Activated T-cell treated with anti-CD3 and anti-CD28 coated beads, Interleukin-2, amount 50 U/mL, for 72 hours (primary cell): ENCODE measurements at places on chromosomes 2 and 18. TPM values are rescaled to one million over a fixed set of nuclear protein-coding genes. Genes with fewer than 3 reads are reported as not detected.

GRCh38 chr2:76251342-76251741, 540.6 kb upstream of the GCFC2 start:
- DNase-seq, result no peak

GRCh38 chr18:29871246-29871645, 1171.3 kb downstream of the DSC3 start:
- no peak for DNase-seq

- no peak for DNase-seq
These were observed 20.6 kb upstream of the CAVIN2 start for GRCh38 chr2:191867507-191867847.

VWA3B gene
- total RNA-seq, result 0.19 TPM

- DNase-seq, result no peak
These were observed 441.8 kb downstream of the CDH2 start for GRCh38 chr18:27735117-27735516.

DES gene
- 0.10 TPM for total RNA-seq
